ENCODE measurements at places on chromosomes 5 and 9.
A peak's percentile ranks its signal among the peaks of the same experiment; 100 is the strongest.

- no peak for DNase-seq
Measured at GRCh38 chr5:91867799-91868198, 484.7 kb upstream of the ARRDC3 start.

GRCh38 chr9:101275769-101276250 lies 109.0 kb downstream of the BAAT start:
- no peak for DNase-seq

GRCh38 chr9:114035845-114036801 lies 42.0 kb downstream of the AMBP start:
- no peak for DNase-seq

DNA sequence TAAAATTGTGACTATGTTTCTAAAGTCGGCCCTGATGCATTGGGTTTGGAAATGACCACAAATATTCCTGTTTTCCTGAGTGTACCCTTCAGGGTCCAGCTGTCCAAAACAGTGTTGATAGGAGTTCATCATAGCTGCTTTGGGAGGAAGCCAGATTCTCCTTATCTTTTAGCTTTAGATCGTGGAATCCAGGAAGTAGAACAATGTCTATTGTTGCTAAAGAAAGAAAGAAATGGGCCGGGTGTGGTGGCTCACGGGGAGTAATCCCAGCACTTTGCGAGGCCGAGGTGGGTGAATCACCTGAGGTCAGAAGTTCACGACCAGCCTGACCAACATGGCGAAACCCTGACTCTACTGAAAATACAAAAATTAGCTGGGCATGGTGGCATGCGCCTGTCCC lies 9.5 kb downstream of the CAVIN4 start:
- no peak for DNase-seq

GRCh38 chr5:40842351-40842750 lies 1.2 kb downstream of the CARD6 start:
- DNase-seq, result no peak

GRCh38 chr9:127223810-127224177 lies 40.8 kb upstream of the GARNL3 start:
- DNase-seq, result no peak

- peak; percentile 98 for DNase-seq
Measured at GRCh38 chr5:10331341-10331796, 22.1 kb upstream of the MARCHF6 start.

DNA sequence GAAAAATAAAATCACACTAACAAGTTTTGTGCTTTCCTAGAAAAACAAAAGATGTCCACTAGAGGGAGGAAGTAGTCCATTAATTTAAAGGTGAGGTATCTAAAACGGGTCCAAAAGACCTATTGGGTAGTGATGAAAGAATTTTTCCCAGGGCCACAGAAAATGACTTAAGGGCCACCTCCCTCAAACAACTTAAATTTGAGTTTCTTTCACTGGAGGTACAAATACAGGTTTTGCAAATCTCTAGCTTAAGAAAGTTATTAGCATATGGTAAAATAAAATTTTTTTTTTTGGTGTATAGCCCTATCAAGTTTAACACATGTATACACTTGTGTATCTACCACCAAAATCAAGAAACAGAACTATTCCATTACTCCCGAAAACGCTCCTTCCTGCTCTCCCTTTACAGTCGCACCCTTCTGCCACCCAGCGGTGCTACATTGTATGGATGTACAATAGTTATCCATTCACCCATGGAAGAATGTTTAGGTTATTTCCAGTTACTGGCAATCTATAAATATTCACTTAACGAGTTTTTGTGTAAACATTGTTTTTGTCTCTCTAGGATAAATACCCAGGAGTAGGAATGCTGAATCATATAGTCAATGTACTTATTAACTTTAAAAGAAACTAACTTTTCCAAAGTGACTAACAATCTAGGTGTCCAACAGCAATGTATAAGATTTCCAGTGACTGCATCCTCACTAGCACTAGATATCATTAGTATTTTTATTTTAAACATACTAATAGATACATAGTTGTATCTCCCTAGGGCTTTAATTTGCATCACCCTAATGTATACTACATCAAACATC lies 21.9 kb downstream of the DEPDC1B start:
- peak; percentile 13 for DNase-seq

DNA sequence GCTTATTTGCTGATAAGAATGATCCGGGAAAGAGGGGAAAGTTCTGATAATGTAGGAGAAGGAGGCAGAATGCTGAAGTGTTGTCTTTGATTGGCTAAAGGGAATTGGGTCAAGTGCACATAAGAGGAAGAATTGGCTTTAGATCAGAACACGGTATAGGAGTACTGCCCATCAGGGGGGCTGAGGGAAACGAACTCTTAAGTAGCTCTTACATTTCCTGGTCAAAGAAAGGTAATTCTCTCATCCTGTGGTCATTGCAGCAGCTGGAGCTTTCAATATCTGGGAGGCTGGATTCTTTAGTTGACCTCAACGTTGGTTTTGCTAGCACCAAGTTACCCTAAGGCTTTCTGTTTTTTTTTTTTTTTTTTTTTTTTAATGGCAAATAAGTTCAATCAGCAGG lies 178.7 kb upstream of the NR3C1 start:
- peak; percentile 31 for DNase-seq

- DNase-seq, result no peak
Measured at GRCh38 chr5:153632748-153633290, 142.3 kb downstream of the GRIA1 start.

DNA sequence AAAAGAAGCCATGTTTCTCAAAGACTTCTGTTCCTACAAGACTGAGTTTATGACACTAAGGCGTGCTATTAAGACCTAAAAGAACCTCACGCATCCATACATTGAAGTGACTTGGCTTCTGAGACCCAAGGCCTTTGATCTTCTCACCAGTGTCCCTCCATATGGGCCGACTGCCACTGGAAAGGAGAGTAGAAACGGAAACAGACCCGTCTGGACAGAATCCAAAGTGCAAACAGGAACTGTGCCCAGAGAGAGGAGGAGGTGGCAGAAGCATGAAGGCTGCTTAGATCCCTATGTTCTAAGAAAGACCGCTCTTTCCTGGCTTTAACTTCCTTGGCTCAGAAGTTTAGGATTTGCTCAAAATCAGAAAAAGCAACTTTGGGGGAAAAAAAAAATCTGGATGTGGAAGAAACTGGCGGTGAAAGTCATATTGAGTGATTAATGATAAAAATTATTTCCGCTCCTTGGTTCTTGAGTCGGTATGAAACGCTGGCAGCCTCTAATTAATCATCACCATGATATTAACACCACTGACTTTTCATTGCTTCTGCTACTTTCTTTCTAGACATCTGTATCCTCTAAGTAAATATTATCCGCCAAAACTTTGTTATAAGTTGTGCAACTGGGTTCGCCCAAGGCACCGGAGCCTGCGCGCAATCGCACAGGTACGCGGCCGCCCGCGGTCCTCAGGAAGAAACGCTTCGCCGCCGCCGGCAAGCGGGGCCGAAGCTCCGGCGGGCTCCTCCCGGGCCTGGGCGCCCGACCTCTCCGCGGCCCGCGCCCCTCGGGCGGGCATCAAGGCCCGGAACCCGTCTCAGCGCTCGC lies 726 bp downstream of the DAP start:
- peak; percentile 68 for DNase-seq

GRCh38 chr9:26656003-26656870 lies 236.4 kb downstream of the CAAP1 start:
- peak; percentile 71 for DNase-seq

DNA sequence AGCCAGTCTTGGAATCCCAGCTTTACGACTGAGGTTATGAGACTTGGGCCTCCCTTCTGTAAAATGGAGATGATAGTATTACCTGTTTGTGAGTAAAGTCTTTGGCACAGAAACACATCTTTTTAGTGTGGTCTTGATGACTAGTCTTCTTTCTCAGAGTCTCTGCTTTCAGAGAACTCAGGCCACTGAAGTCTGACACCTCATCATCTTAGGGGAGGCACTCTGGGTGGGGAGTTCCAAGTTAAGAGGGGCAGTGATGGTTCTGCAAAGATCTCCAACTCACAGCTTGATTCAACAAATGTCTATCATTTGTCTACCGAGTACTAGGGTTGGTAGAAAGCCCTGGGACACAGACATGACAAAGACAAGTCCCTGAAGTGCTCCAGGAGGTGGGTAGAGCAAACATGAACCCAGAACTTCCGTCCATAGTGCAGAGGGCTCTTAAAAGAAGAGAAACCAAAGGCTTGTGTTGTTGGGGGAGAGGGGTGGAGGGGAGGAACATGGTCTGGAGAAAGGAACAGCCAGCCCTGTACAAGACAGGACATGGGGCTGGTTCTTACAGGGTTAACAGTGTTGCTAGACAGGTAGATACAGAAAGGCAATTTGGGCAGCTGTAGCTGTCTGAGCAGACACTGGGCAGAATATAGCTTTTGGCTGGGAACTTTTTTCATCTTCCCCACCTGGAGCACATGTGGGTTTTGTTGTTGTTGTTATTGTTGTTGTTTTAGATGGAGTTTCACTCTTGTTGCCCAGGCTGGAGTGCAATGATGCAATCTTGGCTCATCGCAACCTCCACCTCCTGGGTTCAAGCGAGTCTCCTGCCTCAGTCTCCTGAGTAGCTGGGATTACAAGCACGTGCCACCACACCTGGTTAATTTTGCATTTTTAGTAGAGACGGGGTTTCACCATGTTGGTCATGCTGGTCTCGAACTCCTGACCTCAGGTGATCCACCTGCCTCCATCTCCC lies 2.6 kb upstream of the CD14 start:
- no peak for DNase-seq

DNA sequence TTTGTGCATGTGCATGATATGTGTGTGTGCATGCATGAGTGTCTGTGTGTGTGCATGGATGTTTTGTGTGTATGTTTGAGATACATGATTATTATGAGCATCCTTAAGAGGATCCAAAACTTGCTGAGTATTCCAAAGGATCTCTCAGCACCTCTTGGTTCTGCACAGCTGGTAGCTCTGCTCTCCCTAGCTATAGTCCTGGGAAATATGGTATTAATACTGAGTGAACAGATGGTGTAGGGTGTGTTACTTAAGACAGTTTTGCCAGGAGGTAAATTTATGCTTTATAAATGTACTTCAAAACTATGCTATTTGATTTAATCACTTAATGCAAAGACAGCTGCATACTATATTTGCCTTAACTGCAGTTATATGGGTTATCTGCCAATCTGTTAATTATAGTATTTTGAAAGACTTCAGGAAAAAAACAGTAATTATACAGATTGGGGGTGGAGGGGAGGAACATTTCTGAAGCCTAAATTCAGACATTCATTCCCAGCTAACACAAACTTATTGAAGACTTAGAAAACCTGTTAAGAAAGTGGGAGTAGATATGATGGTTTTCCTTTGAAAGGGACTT lies 215.5 kb downstream of the MPDZ start:
- DNase-seq, result no peak

GRCh38 chr9:38346811-38347210 lies 45.7 kb upstream of the ALDH1B1 start:
- DNase-seq, result peak; percentile 36

DNA sequence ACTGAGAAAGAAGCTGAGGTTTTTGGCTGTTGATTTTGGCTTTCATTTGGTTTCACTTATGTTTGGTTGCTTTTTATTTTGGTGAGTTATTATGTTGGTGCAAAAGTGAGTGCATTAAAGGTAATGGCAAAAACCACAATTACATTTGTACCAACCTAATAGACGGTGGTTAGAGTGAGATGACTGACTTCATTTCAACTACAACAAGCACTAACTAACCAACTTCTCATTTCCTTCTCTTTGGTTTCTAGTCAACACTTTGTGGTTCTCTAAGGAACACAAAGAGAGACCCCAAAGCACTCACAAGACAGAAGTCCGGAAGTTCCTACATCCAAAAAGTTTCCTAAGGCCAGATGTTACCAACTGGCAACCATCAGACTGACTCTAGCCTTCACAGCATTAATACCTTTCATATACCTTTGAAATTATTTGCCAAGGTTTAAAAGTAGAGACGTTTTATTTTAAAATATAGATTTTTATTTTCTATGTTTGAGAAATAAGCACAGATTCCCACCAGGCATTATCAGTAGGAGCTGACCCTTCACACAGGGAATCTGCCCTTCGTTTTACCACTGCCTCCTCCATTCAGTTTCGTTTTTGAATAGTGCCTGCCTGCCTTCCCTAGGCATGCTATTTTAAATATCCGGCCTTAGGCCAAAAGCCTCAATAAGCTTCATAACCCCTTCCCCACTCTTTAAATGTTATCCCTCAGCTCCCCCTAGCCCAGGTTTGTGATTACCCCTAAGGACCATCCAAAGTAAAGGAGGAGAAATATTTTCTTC lies 301.1 kb upstream of the PTGER4 start:
- no peak for DNase-seq

GRCh38 chr5:29853711-29854220 lies 1339.7 kb upstream of the CDH6 start:
- no peak for DNase-seq

DNA sequence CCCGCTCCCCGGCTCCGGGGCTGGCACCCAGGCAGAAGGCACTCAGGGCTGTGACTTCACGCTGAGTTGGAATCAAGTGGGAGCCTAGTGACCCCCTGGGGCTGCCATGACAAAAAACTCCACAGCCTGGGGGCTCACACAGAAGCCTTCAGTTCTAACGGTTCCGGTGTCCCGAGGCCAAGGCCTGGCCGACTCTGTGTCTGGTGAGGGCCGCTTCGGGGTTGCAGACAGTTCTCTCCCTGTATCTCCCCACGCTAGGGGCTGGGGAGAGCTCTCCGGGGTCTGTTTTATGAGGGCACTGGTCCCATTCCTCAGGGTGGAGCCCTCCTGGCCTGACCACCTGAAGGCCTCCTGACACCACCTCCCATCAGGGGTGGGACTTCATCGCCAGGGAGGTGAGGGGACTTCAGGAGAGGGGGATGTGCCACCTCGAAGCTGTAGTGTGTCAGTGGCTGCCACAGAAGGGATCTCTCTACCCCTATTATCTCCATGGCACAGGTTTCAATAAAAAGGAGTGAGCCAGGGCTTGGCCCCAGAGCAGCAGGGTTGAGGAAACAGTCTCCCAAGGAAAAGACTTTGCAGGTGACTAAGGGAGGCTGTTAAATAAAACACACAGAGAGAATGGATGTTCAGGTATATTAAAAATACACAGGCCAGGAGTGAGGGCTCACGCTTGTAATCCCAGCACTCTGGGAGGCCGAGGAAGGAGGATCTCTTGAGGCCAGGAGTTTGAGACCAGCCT lies 1.5 kb upstream of the SLC6A3 start:
- DNase-seq, result no peak

- no peak for DNase-seq
Measured at GRCh38 chr5:134236318-134236717, 10.4 kb upstream of the PPP2CA start.

DNA sequence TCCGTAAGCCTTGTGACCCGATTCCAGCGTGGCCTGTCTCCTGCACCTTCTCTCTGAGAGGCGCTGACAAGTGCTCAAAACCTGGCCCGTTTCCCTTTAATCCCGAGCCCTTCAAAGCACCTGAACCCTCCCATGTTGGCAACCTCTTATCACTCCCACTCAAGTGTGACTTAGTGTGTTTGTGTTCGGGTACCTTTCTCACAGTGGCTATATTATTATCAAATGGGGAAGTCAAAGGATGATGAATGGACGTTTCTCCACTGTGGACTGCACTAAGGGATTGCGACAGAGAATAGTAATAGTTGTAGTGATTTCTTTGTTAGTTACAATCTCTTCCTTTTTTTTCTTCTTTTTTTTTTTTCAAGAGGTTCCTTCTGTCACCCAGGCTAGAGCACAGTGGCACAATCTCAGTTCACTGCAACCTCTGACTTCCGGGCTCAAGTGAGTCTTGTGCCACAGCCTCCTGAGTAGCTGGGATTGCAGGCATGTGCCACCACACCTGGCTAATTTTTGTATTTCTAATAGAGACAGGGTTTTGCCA lies 65.4 kb upstream of the TNFSF8 start:
- DNase-seq, result peak; percentile 2

- DNase-seq, result no peak
Measured at GRCh38 chr5:128163991-128164390, 80.4 kb downstream of the SLC12A2 start.
